Substantia nigra (tissue), 51 donors: ENCODE measurements at places on chromosomes 12 and 14.

GRCh38 chr14:72485695-72486094, 408.2 kb downstream of the DPF3 start:
- no peak for DNase-seq

GRCh38 chr12:56020423-56021184, at the start of gene IKZF4:
Gene IKZF4 (plus strand): TSS chr12:56021043. CDS start chr12:56021494, 451 bp downstream.
- DNase-seq: no peak

- DNase-seq: no peak
These were observed 191.8 kb downstream of the DACT1 start for GRCh38 chr14:58829594-58829993.

DNA sequence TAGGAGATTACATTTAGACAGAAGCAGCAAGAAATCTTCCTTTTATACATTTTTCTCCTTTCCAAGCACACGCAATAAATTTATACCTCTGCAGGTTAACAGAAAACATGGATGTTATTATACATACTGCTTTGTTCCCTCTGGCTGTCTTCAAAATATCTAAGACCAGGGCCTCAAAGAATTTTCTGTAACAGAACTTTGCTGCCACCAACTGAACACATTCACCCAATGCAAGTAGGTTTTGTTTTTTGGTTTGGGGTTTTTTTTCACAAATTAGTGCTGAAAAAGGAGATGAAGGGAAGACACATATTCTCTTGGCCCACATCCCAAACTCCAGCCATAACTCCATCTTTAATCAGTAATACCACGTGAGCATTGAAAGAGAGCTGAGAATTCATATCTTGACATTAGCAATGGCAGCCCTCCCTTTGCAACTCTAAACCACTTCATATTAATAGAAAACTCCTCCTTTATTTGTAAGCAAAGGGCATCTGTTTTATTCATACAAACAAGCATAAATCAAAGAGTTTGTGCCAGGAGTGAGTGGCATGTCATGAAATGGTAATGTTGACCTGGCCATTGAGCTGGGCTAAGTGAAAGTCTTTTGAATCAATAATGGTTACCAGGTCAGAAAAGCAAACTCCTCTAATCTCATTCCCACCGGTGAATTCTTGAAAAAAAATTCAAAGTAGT, 150.8 kb upstream of the FSCB start:
- DNase-seq: no peak

GRCh38 chr12:91317306-91317705, 134.7 kb upstream of the DCN start:
- DNase-seq: no peak

- DNase-seq: no peak
These were observed 946 bp downstream of the DDX24 start for GRCh38 chr14:94079891-94080620.

DNA sequence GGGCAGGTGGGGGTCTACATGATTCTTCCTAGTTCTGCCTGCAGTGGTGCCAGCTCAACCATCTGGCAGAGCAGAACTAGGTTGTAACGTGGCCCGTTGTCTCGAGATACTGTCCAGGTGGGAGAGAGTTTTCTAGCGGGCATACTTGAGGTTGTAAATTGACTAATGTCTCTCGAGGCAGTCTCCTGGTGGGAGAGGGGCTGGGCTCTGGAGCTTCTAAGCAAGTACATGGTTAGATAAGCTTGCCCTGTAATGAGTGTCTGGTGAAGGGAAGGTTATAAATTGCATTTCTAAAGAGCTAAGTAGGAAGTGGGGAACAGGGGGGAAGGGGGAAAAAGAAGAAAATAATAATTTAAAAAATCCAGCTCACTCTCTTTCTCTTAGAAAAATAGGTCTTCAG, 18.1 kb downstream of the BDKRB1 start:
- DNase-seq: no peak

- no peak for DNase-seq
These were observed 361.2 kb upstream of the PDE3A start for GRCh38 chr12:20006871-20007730.

DNA sequence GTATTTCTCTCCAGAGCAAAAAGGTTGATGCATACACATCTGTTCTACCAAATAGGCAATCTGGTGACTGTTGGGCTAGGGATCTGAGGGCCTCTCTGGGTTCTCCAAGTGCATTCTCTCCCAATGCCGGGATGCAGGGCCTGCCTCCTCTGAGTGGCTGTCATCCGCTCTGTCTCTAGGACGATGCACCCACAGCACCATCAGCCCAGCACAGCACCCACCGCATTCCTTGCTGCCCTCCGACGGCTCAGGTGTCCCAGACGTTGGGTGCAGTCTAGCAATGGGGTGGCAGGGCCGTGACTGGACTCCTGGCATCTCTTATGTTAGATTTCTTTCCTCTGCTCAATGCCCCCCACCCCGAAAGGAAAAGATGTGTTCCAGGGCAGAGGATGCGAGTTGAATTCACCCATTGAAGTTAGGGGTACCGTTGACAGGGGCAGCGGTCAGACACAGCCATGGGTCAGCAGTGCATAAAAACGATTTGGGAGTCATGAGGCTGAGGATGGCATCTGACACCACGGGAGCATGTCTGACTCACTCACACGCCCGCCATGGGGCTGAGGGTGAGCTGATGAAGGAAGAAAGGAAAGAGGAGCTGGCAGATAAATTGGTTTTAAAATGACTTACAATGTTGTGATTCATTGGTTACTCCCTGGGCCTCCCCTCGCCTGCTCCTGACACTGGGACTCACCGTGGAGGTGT, 93.2 kb upstream of the C14orf180 start:
- no peak for DNase-seq

DNA sequence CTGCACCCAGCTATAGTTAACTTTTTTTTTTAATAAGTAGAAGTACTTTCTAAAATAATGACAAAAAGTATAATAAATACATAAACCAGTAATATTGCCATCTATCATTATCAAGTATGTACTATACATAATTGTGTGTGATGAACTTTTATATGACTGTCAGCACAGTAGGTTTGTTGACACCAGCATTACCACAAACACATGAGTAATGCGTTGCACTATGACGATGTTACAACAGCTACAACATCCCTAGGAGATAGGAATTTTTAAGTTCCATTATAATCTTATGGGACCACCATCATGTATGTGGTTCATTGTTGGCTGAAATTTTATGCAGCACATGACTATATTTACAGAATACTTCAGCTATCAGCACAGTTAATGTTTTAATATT, 62.9 kb upstream of the VSX2 start:
- DNase-seq: no peak

DNA sequence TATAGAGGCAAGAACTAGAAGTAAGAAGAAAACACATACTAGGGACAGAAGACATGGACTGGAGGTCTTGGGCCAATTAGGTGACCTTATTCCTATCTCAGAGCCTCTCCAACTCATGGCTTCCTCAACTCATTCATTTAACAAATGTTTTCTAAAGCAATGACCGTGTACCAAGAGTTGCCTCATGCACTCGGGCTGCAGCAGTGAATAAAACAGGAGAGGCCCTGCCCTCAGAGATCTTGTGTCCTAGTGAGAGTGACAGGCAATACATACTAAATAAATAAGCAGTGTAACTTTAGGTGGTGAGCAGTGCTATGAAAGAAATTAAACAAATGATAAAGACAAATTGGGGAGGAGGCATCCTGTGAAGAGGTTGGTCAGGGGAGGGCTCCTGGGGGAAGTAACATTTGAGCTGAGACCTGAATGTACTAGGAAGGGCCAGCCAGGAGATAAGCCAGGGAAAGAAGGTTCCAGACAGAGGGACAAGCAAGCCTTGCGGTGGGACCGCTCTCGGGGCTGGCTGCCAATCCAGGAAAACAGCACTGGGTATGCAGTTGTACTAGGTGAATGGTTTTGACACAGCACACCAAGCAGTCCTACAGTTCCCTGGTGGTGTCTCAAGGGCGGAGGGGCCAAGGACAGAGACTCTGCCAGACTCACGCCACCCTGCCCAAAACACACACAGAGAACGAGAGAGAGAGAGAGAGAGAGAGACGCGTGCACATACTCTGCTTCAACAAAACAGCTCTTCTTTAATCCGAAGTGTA, 1.3 kb downstream of the NINJ2 start:
- DNase-seq: no peak

DNA sequence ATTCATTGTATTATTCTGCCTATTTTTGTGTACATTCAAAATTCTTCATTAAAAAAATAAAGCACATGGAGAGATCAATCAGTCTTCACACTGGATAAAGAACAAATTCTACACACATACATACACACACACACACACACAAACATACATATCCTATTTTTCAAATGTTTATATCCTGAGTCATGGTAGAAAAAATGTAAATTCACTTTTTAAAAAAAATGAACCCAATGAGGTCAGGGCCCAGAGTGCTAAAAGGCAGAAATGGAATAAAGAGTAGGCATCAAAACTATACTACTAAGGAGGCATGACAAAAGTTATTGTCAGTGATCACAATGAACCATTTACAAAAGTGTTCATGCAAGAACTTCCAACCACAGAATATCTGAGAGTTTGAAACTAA, 17.3 kb downstream of the GALC start:
- no peak for DNase-seq

DNA sequence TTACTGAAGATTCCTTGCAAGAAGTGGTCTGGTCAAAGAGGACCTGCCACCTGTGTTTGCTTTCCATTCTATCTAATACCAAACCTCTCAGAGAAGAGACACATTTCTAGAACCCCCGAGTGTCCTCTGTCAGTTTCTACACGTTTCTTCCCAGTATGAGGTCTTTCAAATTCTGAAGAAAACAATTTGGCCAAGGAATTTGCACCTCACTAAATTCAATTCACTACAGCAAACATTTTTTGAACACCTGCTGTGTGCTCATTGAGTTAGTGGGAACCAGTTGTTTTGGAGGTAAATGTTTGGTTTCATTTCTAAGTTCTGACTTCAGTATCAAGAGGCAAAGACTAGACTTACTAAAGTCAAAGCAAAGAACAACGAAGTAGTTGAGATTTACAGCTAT, 19.4 kb downstream of the GPR19 start:
- no peak for DNase-seq

DNA sequence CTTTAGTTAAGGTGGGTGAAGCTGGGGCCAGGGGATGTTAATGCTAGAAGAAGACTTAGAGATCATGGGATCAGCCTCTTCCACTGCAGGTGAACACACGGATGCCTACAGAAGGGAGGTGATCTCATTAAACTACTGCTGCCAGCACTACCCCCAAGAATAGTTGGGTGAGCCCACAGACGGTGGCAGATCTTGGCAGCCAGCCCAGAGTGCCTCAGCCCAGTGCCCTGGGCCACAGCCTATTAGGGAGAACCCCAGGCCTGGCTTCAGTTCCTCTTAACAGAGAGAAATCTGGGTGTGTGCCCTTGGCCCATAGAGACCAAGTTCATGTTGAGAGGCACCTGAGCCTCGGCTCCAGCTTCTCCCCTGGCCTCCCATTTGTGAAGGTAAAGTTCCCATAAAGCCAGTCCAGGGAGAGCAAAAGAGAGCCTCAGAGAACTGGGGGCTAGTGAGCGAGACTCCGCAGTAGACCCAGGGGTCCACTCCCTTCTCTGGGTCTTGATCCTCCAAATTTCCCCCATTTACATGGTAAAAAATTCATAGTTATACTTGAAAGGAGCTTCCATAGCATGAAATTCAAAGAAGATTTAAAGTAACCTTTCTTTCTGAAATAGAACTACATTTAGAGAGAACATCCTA, 125.0 kb upstream of the CCND2 start:
- no peak for DNase-seq

DNA sequence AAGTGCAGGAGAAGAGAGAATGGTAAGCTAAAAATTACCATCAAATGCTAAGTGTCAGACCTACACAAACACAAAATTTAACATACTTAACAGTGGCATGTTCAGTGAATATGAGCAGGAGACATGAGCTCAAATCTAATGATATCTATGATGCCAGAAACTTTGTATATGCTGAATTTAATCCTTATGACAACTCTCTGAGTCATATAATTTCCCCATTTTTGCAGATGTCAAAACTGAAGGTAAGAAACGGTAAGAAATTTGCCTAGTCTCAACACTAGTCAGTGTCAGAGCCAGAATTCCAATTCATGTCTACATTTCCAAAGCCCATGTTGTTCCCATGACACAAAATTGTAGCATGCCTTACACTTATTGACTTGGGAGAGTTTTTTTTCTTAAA, 375.8 kb downstream of the APAF1 start:
- no peak for DNase-seq

- DNase-seq: peak; percentile 81
These were observed 833 bp upstream of the BHLHE41 start for GRCh38 chr12:26125400-26126339.

- peak; percentile 12 for DNase-seq
These were observed 75.2 kb upstream of the FBRSL1 start for GRCh38 chr12:132414634-132415326.

GRCh38 chr12:4174417-4174816, 99.1 kb upstream of the CCND2 start:
- no peak for DNase-seq

- no peak for DNase-seq
These were observed 205.2 kb downstream of the NUBPL start for GRCh38 chr14:31766315-31766892.

DNA sequence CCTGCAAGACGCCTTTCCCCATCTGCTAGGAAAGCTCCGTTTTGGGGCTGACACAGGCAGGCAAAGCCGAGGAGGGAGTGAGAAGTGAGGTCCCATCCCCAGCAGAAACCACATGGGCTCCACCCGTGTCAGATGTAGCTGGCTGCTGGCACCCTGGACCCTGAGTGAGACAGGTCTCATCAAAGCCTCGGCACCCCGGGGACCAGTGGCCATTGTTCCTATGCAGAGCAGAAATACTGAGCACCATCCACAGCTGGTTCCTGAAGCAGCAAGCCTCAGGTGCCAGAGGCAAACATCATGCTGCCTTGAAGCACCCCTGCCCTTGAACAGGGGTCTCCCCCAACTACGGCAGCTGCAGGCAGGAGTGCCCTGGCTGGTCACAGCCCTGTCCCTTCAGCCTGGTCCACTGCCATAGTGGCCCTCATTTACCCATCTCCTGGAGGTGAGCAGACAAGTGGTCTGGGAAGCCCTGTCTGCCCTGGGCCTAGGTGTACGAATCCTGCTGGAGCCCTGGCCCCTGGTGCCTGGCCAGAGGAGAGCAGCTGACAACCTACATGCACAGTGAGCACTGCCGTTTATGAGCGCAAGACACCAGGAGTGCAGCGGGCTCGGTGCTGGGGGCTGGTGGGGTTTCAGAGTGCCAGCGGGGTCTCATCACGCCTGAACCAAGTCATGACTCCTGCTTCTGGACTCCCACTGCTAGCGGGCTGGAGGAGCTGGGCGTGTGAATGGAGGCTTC, 289.8 kb upstream of the RTL1 start:
- DNase-seq: no peak

- DNase-seq: no peak
These were observed 157.6 kb downstream of the DUSP6 start for GRCh38 chr12:89194683-89195082.

GRCh38 chr12:114263056-114263805, 142.7 kb downstream of the TBX5 start:
- DNase-seq: no peak

- peak; percentile 26 for DNase-seq
These were observed 76.4 kb upstream of the DICER1 start for GRCh38 chr14:95233702-95234241.

- no peak for DNase-seq
These were observed 13.4 kb upstream of the GPRC5A start for GRCh38 chr12:12877781-12878455.
